Putamen (tissue), 1 donor: ENCODE measurements at places on chromosomes 16 and 17.

DNA sequence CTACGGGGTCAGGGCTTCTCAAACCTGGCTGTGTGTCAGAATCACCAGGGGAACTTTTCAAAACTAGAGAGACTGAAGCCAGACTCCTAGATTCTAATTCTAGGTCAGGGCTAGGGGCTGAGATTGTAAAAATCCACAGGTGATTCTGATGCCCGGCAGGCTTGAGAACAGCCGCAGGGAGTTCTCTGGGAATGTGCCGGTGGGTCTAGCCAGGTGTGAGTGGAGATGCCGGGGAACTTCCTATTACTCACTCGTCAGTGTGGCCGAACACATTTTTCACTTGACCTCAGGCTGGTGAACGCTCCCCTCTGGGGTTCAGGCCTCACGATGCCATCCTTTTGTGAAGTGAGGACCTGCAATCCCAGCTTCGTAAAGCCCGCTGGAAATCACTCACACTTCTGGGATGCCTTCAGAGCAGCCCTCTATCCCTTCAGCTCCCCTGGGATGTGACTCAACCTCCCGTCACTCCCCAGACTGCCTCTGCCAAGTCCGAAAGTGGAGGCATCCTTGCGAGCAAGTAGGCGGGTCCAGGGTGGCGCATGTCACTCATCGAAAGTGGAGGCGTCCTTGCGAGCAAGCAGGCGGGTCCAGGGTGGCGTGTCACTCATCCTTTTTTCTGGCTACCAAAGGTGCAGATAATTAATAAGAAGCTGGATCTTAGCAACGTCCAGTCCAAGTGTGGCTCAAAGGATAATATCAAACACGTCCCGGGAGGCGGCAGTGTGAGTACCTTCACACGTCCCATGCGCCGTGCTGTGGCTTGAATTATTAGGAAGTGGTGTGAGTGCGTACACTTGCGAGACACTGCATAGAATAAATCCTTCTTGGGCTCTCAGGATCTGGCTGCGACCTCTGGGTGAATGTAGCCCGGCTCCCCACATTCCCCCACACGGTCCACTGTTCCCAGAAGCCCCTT lies 10.9 kb downstream of the STH start:
- DNase-seq, result no peak

GRCh38 chr16:52308051-52308450 lies 238.9 kb downstream of the TOX3 start:
- no peak for DNase-seq

DNA sequence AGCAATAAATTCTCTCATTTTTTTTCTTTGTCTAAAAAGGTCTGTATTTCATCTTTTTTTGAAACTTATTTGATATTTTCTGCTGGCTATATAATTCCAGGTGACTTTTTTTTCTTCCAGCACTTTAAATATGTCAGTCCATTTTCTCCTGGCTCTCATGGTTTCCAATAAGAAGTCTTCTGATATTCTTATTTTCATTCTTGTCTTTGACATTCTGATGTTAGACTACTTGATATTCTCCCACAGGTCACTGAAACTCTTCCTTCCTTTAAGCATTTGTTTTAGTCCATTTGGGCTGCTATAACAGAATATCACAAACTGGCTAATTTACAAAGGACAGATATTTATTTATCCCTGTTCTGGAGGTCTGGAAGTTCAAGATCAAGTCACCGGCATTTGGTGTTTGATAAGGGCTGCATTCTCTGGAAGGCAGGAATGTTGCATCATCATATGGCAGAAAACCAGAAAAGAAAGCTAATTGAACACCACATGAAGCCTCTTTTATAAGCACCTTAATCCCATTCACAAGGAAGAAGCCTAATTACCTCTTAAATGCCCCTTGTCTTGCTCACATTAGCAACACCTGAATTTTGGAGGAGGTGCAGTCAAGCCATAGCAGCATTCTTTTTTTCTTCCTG lies 242.1 kb upstream of the TNRC6C start:
- DNase-seq, result no peak

DNA sequence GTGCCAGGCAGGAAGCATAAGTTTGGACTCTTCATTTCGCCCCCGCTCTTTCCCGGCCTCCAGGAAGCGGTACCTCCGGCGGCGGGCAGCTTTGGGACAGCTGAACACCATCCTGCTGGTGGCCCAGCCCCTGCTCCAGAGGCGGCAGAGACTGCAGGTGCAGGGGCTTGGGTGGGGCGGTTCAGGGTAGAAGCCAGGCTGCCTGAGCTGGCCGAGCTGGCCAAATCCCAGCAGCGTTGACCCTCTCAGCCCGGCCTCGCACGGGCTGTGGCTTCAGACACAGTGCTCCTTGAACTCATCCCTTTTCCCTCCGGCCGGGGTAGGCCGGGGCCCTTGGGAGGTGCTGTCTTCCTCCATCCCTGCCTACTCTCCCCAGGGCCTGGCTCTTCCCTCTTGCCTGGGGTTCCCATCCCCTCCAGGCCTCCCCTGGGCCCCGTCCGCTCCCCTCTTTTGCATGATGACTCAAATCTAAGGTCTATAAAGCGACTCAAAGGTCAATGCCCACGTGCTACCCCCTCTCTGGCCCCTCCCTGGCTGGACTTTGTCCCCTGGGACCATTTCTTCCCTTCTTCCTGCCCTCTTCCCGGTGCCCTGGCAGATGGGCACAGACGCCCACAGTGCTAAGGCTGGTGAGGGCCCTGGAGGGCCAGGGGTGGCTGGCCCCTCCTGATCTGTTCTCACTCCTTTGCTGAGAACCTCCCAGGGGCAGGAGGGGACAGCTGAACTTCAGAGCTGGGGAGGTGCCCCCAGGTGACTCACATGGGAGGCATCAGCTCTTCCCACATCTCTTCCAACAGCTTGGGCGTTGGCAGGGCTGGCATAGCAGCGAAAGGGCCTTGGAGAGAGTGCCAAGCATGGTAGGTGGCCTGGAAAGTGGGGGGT lies 22.7 kb downstream of the MYO15B start:
- DNase-seq, result no peak

- peak; percentile 73 for DNase-seq
These were observed at the start of gene PGAP6 for GRCh38 chr16:381789-382717. Gene PGAP6 (minus strand): TSS chr16:381978. CDS start chr16:381821, 157 bp downstream.

DNA sequence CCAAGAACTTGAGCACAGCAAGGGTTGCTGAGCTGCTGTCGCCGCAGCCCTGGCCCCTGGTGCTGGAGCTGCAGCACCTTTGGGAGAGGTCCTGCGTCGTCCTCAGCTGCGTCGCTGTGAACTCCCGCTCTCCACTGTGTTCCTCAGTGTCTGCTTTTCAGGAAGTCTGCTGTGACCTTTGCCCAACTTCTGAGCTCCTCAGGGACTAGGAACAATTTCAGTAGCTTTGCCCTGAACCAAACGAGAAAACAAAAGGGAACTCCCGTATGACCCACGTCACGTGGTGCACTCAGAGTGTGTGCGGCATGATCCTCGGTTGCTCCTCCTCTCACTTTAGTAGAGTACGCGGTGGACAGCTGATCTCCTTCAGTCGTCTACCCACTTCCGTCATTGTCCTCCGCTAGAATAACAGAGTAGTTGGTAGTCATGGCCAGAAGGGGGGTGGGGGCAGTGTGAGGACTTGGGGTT lies 44.2 kb downstream of the WDR45B start:
- DNase-seq, result peak; percentile 67

DNA sequence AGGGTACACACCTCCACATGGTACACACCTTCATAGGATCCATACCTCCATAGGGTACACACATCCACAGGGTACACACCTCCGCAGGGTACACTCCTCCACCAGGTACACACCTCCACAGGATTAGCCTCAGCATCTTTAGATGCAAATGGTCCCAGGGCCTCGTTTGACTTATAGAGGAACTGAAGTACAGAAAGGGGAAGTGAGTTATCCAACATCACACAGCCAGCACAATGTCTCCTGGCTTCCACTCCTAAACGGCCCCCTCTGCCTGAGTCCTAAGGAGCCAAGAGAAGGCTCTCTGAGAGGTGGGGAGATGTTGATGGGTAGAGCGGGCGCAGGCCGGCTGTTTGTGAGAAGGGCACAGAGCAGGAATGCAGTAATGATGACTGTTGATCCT lies 12.0 kb downstream of the FOXN1 start:
- no peak for DNase-seq

- no peak for DNase-seq
These were observed 1.9 kb downstream of the TSEN54 start for GRCh38 chr17:75518201-75518600.

GRCh38 chr17:19016881-19017280 lies 12.3 kb upstream of the FAM83G start:
- DNase-seq, result no peak

- no peak for DNase-seq
These were observed 1.3 kb upstream of the KRTAP2-1 start for GRCh38 chr17:41048441-41048840.

DNA sequence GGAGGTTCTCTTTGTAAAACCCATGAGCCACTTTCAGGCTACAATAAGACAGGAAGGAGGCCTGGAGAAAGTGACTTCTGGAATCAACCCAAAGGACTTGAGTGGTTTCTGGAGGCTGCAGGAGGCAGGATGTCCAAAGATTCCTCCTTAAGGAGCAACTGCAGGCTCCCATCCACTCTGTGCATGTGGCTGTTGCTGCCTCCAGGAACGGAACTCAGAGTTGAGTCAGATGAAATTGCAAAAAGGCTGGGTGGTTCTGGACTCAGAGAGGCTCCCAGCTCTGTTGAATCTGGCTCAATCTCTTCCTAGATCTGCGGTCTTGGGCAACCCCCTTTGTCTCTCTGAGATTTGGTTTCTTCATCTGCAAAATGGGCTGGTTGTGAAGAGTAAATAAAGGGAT lies 197.1 kb downstream of the SHISA9 start:
- no peak for DNase-seq

DNA sequence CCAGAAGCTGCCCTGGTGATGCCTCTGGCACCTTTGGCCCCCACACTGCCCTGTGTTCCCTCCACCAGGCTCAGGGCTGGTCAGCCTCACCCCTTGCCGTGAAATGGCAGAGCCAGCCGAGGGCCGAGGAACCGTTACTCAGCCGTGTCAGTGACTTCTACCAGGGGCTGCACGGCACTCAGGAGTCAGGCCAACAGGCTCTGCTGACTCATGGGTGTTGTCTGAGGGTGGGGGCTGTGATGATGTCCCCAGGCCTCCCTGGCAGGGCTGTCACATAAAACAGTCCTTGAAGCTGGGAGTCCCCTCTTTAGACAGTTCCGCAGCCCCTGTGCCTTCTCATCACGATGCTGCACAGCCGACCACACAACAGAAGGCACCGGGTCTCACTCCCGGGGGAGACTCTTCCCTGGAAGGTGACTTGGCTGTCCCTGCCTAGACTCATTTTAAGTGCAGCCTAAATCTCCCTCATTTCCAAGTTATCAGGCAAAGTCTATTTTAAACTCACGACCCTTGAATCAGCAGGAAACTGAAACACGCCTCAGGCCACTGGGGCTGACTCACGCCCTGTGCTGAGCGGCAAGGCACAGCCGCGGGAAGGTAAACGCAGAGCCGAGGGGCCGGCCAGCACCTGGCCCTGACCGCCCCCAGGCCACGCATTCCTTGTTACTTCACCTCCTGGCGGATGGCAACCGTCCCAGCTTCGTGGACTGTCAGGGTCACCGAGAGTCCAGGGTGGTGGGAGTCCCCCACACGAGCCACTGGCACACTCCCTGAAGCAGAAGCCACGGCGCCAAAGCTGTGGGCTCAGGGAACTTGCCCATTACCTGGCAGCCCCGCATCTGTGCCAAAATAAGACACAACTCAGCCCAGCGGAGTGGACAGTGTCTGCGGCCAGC lies 102.6 kb downstream of the ZNF778 start:
- DNase-seq, result no peak

GRCh38 chr17:47629826-47630225 lies 19.9 kb upstream of the KPNB1 start:
- no peak for DNase-seq

DNA sequence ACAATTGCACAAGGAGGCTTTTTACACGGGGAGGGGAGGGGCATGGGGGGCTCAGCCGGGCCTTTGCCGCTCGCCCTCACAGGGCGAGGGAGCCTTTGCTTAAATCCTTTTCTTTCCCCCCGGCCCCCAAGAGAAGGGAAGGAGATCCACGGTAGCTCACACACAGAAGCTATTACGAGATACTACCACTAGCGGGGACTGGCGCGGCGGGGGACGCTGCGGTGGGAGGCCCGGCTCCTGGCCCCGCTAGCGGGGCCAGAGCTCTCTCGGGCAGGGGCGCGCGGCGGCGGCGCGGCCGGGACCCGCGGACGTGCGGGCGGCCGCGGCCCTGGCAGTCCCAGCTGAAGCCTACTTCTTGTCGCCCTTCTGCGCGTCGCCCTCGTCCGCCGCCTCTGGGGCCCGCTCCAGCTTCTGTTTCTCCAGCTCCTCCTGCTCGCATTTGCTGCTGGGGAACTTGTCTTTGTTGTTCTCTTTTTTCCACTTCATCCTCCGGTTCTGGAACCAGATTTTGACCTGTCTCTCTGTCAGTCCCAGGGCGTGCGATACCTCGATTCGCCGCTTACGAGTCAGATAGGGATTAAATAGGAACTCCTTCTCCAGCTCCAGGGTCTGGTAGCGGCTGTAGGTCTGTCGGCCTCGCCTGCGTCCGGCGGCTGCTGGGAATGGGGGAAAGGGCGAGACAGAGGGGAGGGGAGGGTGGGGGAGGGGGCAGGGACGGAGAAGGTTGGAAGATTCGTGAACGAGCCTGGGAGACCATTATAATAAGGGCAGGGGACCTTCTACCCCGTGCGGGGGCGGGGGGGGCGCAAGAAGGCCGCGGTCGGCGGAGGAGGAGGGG lies 2.0 kb downstream of the HOXB8 start:
- no peak for DNase-seq

DNA sequence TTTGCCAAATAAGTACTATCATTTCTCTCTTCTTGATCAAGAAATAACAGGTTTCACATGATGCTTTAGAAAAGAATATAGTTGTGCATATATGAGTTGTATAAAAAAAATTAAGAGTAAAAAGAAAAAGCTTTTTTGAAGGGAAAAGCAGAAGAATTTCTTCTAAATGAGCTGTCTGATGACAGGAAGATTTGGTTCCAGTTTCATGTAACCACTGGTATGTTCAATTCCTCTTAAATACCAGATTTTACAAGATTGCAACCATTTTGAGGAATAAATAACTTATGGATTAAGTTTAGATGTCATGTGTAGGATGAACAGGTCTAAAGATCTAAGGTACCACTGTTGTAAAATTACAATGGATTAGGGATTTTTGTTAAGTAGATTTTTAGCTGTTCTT lies 45.0 kb downstream of the VMP1 start:
- no peak for DNase-seq

DNA sequence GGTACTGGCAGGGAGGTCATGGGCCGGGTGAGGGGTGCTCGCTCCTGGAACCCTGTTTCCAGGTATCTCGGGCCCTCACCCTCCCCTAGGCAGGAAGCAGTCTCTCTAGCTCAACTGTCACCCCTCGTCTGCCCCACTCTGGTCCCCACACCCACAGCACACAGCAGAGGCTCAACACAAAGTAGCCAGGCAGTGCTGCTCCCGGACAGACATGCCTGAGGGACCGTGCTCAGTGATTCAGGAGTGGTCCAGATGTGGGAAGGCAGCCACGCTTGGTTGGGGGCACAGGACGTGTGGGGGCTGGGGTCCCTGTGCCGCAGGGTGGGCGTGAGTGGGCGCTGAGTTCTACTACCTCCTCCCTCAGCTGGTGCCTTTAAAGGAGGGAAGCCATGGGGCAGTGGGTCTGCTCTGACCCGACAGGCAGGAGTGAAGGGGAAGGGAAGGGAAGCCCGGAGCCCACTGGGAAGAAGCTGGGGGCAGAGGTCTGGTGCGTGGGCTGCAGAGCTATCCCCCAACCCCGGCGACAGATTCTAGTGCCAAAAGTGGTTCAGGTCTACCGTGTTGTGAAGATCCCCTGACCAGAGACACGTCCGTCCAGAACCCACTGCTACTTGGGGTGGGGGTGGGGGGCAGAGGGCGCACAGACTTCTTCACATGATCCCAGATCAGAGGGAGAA lies 11.8 kb downstream of the SLC16A3 start:
- no peak for DNase-seq

- peak; percentile 43 for DNase-seq
These were observed 52.1 kb upstream of the GNG13 start for GRCh38 chr16:852451-853185.
